BJ (cell line): ENCODE measurements at places on chromosomes 4 and X. TPM values are rescaled to one million over a fixed set of nuclear protein-coding genes. Genes with fewer than 3 reads are reported as not detected.

GRCh38 chrX:114717921-114718320, 134.0 kb downstream of the HTR2C start:
- DNase-seq = no peak

- no peak for DNase-seq
These were observed 1841.0 kb upstream of the PCDH7 start for GRCh38 chr4:28879178-28879577.

UGT2A1 gene
- not detected in 2 replicates for polyA plus RNA-seq

BEX5 gene
- polyA plus RNA-seq = not detected in 2 replicates

MAML3 gene
- 1.6 and 1.9 TPM in 2 replicates for polyA plus RNA-seq
